ENCODE measurements at places on chromosomes 7 and 10. TPM values are rescaled to one million over a fixed set of nuclear protein-coding genes. Genes with fewer than 3 reads are reported as not detected.

The LIPF gene
- total RNA-seq, result not detected

DNA sequence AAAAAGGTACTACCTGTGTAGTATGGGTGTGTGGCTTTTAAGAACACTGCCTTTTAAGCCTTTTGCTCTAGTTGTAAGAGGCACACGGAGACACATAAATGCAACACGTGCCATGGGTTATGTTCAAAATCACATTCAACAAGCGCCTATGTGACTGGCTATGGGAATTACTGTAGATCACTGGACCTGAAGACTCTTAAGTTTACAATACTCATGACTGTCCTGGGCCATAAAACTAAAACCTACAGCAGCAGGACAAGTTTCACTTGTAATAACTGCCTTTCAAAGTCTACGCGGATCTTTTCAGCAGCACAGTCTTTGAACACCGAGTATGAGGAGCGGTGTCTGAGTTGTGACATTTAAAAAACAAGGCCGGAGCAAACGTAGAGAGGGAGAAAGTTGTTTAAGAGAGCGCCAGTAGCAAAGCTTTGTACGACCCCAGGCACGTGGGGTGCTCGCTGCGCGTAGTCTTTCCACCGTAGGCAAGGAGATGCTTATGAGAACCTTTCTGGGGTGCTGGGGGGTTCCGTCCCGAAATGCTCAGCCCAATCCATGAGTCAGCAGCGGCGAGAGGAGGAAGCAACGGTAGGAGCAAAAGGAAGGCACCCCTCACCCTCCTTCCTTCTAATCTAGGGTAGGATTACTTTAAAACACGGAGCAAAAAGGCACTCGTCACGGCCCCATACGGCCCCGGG, 662 bp downstream of the DNAJC2 start:
- DNase-seq, result peak; percentile 23

DNA sequence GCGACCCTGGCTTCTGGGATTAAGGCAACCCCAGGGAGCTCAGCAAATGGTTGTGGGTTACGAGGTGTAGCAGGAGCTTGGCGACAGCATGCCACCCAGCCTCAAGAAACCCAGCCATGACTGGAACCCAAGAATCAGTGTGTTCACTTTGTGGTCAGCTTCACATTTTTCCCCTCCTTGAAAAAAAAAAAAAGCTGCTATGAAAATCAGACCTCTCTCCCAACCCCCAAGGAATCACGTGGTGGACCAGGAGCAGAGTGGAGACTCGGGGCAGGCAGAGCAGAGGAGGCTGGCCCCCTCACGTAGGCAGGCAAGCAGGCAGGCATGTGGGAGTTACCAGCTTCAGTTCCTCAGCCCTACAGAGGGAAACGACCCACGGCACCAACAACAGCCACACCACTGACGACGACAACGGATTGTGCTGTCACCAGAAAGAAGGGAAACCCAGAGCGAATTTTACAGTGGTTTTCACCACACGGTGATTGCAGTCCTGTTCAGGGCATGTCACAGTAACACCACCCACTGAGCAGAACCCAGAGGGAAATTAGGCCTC, 203.4 kb downstream of the SLC25A13 start:
- peak; percentile 27 for DNase-seq

DNA sequence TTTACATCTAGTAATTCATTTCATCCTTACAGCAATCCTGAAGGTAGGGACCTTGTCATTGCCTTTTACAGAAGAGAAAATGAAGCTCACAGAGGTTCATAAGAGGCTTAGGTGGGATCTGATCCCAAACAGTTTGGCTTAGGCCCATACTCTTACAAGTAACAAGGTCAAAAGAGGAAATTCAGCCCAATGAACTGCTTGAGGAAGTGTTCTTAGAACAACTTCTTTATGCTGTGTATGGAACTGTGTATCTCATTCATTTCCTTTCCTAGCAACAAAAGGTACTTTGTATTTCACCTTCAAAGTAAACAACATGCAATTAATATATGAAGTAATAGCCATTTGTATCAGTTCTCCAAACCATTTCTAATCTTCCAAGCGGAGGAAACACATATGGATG, 79.3 kb downstream of the AVL9 start:
- no peak for DNase-seq

GRCh38 chr7:44465490-44465889, 25.0 kb downstream of the NUDCD3 start:
- no peak for DNase-seq
